ENCODE measurements at places on chromosomes 7 and 10.

DNA sequence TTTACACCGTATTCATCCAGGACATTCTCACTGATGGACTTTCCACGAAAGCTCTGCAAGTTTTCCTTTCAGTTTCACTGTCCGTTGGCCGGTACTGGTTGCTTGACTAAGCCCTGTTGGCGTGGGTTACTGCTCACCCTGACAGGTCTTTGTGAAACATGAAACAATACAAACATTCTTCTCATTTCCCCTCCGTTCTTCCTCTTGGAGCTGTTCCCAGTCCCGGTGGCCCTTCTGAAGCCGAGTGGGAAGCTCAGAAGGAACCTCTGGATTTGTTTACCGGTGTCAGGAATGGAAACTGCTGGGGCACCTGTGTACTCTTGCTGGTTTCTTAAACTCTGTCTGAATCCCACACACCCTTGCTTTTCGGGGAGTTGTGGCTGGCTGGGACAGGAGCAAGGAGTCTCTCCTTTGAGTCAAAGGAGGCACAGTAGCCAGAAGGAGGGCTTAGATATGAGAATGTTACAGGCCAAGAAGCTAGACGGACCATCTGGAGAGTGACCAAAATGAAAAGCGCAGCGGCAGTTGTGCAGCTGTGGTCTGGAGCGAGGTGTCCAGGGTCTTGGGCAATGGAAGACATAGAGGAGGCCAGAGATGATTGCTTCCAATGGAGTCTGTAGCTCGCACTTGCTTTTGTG lies 45.7 kb downstream of the LYZL2 start:
- DNase-seq = no peak

GRCh38 chr7:112881-113280 lies 79.5 kb upstream of the FAM20C start:
- no peak for DNase-seq

GRCh38 chr10:100289641-100290040 lies 3.2 kb upstream of the BLOC1S2 start:
- no peak for DNase-seq

- DNase-seq = no peak
These were observed 18.2 kb downstream of the IL15RA start for GRCh38 chr10:5959142-5959541.

DNA sequence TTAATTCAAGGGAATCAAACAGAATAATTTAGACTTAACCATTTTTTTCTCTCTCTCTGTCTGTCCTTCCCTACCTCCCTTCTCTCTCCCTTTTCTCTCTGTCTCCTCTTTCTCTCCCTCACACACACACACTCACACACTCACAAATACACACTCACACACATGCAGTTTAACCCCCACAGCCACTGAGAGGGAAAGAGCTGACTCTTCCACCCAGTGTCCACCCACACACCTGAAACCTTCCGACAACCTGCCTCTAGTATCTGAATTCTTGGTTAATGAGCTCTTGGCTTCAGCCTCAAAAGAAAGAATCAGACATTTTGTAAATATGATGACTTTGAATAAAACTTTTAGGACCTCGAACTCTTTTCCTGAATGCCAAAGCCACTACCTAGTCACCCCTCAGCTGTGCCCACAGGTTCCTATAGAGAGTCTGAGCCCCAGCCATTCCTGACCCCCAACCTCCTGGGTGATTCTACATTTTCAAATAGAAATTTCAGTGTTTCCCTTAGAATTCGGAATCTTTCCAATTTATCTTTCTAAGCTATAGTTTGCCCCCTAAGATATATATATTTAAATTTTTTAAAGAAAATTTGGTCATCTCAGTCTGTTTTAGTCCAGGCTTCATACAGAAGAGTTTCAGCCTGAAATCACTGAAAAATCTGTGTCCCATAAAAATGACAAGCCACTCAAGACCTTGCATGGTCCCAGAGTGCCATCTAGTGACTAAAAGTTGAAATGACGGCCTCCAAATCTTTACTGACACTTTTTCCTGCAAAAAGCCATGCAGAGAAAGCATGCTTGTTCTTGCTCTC lies 202.8 kb downstream of the IPMK start:
- no peak for DNase-seq

DNA sequence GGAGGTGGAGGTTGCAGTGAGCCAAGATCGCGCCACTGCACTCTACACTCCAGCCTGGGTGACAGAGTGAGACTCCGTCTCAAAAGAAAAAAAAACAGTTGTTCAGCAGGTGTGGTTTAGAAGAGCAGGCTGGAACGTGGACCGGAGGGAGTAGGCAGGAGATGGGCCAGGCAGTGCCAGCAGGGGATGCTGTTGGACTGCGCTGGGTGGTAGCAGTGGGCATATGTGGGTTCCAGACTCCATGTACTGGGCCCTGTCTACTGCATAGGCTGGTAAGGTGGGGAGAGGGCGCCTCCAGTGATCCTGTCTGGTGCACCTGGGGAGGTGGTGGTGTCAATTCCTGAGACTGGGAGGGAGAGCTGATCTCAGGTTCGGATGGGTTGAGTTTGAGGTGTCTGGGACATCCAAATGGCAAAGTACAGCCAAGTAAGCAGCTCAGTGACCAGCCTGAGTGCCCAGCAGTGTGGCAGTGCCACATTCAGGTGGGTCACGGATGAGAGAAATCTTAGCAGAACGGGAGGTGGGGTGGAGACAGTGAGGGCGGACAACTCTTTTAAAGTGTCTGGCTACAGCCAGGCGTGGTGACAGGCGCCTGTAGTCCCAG lies 25.9 kb downstream of the SFXN4 start:
- DNase-seq = peak; percentile 56

GRCh38 chr10:7119325-7120015 lies 291.4 kb downstream of the SFMBT2 start:
- no peak for DNase-seq

DNA sequence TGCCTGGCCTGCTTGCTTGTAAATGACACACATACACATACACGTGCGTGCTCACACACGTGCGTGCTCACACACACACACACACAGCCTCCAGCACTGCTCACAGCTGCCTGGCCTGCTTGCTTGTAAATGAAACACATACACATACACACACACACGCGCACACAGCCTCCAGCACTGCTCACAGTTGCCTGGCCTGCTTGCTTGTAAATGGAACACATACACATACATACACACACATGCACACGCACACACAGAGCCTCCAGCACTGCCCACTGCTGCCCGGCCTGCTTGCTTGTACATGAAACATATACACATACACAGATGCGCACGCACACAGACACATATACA lies 397.2 kb downstream of the PLXNA4 start:
- DNase-seq = no peak

DNA sequence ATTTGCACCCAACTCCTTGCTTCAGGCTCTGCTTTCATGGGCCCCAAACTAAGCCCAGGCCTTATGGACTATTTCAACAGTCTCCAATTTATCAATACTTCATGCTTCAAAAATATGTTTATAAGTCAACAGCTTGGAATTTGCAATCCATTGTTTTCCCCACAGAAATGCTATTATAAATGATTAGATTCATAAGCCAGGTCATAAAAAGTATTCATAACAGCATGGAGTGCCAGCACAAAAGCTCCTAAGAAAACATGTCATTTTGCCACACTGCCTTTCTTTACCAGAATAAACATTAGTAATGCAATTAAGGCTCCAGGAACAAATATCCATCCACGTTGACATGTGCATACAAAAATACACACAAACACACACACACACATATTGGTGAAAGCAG lies 30.1 kb downstream of the OSBPL3 start:
- no peak for DNase-seq

DNA sequence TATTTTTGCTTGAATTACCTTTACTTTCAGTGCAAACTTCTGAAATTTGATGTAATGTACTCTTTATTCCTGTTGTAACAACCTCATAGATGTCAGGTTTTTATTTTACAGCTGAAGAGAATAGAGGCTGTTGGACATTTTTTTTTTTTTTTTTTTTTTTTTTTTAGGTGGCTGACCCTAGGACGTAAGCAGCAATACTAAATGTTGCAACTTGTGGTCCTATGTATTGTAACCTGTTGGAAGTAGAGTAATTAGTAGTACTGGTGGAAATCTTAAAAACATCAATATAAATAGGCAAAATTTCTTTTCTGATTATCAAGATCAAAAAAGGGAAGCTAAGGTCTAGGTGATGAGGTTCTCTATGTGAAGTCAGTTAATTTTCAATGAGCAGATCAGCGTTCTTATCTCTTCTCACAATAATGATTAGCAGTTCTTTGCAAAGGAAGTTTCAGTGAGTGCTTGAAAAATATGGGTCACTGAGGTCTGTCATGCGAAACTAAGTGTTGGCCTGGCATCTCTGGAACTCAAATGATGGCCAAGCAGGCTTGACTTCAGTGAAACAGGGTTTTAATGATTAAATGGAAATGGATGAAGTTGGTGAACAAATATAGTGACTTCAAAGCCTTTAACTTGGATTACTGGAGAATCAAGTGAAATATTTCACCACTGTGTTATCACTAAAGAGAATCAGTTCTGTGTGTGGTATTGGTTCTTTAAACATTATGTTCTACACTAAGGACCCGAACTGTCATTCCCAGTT lies 42.7 kb downstream of the BICC1 start:
- DNase-seq = no peak

GRCh38 chr7:100965723-100966541 lies 3.4 kb upstream of the MUC12 start:
- DNase-seq = peak; percentile 72

GRCh38 chr7:734808-735207 lies 7.7 kb upstream of the PRKAR1B start:
- no peak for DNase-seq

DNA sequence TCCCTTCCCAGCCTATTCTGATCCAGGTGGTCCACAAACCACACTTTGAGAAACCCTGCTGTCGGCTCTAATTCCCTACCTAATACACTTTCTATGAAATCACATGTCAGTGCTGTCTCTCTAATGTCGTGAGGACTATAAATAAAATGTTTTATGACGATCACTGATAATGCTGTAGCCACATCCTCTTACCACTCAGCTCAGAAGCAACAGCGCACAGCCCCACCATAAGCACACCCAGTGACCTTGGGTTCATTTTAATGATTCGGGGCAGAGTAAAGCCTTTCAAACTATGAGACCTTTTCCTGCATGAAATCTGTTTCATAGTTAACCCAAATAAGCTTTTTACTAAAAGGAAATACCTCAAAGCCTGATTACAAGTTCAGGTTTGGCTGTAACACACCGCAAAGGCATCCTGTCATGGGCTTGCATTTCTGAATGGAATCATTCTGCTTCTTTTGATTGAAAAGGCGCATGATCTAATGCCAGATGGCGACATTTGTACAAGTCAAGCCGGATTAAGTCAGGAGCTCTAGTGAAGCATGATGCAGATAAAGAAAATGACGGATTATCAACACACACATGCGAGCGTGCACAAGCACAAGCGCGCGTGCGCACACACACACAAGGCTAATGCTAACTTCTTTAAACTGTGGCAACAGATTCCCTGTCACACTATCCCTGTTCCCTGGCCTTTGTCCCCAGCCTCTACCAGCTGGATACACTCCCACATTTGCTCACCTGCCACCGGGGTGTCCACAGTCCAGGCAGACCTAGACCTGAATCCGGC lies 180.5 kb upstream of the PDE1C start:
- DNase-seq = no peak

DNA sequence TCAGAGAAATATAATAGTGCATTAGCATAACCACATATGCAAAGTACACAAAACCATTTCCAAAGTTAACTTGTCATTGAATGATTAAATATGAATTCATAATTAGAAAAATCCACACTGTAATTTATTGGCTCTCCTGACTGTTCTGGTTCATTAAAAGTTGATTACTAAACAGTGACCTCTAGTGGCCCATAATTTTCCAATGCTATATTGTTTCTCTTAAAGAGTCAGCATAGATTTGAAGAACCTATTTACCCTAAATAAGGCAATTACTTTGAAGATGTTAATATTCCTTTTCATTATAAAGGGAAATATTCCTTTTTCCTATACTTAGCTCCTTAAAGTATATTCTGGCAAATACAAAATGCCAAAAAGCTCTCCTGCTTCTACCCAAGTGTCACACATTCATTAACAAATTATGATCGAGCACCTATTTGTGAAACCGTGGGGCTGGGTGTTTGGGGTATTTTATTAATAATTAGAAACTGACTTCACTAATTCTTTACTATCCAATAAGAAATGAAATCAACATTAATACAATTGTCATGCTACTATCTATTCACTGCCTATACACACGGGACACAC lies 86.2 kb downstream of the HIBADH start:
- no peak for DNase-seq

- DNase-seq = no peak
These were observed 7.0 kb upstream of the PDCD4 start for GRCh38 chr10:110864662-110865140.

DNA sequence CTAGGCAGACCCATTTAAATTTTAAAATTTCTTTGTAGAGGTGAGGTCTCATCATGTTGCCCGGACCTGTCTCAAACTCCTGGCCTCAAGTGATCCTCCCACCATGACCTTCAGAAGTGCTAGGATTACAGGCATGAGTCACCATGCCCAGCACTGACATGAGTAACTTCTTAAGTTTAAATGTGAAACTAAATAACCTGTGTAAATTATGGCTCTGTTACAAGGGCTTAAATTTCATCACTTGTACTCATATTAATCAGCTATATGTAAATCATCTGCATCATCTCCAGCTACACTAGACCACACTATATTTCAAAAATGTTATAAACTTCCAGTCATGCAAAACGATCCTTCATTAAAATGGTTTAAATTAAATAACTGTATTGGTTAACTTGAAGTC lies 56.1 kb downstream of the ATAD1 start:
- peak; percentile 27 for DNase-seq

DNA sequence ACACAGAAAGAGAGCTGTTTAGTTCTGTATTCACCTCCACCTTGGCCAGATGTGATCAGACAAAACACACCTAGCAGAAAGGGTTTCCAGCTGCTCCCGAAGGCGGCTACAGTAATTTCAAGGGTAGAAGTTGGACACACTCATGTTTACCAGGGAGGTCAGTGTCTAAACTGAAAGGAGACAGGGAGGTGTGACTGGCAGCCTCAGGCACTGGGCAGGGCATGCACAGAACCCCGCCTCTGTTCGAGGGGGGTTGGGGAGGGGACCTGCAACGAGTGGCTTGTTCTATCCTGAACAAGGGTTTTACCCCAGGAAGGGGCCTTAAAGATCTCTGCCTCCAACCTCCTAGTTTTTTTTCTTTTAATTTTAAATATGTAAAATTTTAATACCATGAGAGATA lies 49.6 kb downstream of the BPGM start:
- DNase-seq = no peak

DNA sequence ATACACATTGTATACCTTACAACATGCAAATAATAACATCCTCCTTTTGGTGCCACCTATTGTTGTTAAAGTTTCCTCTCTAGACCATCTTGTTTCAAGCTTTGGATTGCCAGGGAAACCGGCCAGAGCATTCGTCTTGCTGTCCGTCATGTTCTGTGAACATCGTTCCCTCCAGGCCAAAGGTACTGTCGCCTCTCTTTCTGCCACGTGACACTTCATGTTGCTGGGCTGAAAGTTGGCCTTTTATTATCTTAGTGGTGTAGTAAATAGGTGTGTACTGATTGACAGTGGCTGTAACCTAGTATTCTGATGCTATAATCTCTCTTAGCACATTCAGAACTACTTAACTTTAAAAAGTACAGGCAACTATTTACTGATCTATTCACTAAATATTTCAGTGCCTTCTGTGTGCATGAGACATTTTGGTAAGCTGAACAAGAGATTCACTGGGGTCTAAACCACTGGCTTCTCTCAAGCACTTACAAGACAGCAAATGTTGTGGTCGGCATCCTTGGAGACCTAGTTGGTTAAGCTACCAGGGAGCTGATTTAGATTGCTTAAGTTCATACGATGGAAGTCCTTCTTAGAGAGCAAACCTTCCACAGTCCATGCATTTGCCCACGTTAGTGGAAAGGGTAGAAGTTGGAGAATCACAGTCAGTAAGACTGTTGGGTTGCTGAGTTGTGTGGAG lies 52.4 kb downstream of the SHH start:
- DNase-seq = no peak

- no peak for DNase-seq
These were observed 32.4 kb upstream of the LBX1 start for GRCh38 chr10:101261702-101262101.
